Activated CD4-positive, alpha-beta T cell treated with anti-CD3 and anti-CD28 coated beads, Interleukin-2, Interleukin-6, amounts not matched to agents 100 ng/mL and 50 ng/mL, durations not matched to agents 16 hours and 8 hours (primary cell): ENCODE measurements at places on chromosomes 3 and 15.
A peak's percentile ranks its signal among the peaks of the same experiment; 100 is the strongest.

DNA sequence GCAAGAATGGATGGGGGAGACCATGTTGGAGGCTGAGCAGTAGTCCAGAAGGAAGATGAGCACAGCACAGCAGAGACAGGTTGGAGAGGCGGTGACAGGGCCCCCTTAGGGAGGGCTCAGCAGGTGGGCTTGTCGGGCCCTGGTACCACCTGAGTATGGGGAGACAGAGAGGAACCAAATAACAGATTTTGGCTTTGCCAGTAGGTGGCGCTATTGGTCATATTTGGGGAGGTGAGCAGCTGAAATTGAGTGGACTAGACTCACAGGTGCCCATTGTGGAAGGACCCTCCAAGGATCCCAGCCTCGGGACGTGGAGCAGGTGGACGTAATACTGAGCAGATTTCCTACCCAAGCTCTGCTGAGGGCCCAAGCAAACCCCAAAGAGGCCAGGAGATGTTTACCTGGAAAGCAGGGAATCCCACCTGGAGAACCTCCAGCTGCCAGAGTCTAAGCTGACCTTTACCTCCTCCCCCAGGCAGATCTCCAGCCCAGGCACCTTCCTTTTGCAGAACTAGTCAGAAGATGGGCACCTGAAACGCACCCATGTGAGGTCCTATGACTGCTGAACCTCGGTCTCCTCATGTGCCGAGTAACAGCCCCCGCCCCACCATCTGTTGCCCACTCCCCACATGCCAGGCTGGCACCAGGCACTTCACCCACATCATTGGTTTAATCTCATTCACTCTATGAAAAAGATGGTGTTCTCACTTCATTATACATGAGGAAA is 24.6 kb upstream of the CORO2B start:
- peak; percentile 80 for DNase-seq

DNA sequence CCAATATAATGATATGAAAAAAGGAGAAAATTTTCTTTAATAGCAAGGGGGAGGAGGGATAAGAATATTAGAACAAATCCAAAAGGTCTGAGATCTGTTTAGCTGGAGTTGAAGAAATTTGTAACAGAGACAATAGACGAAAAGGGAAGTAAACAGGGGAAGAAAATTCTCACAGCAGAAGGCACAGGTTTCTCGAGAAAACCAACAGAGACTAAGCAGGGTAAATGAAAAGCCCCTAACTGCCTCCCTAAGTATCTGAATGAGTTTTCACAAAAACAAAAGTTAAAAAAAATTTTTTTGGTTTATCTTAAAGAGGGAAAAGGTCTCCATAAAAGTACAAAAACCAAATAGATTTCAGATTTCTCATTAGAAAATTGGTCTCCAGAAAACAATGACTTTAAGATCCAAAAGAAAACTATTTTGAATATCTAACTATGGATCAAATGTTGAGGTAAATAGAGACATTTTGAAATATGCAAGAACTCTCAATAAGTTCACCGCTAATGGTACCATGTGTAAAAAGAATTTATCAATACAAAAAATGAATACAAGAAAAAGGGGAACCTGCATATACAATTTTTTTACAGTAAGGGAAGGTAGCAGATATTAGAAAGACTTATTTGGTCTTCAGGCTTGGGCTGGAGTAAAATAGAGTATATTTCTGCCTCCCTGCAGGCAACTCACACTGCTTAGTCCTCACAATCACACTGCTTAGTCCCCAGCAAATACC is 23.9 kb upstream of the NEK10 start:
- no peak for DNase-seq

DNA sequence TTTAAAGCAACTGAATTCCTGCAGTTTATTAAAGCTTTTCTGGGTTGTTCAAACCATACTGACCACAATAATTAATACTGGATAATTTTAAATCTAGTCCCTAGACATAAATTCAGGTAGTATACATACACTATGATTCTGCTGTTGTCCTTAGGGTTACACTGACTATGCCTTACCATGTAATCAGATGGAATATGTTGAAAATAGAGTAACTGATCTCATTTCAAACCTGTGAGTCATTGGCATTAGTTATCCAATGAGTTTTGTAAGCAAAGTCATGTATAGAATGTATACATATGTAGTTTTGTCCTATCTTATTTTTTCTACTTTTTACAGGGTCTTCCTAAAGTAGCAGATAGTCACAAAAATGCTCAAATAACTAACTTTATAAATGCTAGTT is 517.1 kb upstream of the CCDC54 start:
- DNase-seq = no peak

DNA sequence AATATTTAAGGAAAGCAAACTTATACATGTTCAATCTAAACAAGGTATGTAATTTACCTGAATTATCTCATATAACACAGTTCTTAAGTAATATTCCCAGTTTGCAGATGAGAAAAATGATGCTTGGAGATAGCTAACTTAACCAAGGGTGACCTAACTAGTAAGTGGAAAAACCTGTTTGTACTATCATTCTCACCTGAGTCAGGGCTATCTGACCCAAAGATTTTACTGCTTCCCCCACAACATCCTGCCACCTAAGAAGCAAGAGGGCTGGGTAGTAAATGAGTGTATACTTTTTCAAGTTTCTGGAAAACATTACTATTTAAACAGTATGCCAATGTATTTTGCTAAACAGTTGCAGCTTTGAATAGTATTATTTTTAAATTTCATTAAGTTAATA is 10.6 kb downstream of the TP63 start:
- peak; percentile 16 for DNase-seq

DNA sequence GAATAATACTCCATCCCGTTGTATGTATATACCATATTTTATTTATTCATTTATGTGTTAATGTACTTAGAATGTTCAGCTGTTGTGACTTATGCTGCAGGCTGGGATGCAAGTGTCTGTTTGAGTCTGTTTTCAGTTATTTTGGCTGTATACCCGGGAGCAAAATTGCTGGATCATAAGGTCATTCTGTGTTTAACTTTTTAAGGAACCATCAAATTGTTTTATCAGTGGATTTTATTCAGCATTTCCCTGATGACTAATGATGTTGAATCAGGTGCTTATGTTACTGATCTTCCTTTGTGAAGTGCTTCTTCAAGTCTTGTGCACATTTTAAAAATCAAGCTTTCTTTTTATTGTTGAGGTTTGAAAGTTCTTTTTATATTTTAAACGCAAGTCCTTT is 118.1 kb downstream of the SLC25A26 start:
- no peak for DNase-seq

GRCh38 chr3:51669241-51670052 is 1.6 kb upstream of the TEX264 start:
- DNase-seq = peak; percentile 89

DNA sequence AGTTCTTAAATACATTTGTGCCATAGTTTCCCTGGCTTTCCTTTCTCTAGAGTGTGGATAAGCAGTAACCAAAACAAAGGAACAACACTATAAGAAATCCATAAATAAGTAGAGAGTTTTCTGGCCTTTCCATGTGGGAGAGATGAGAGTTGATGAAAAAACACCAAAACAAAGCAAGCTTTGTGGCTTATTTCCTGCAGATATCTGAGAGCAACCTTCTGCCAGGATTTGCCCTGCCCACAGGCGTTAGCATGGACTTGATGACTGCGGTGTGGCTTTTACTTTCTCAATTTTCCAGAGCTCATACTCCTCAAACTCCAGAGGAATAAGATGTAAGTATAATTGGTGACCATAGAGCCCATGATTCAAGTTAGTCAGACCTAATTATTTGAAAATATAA is 194.9 kb downstream of the RAP2B start:
- no peak for DNase-seq

DNA sequence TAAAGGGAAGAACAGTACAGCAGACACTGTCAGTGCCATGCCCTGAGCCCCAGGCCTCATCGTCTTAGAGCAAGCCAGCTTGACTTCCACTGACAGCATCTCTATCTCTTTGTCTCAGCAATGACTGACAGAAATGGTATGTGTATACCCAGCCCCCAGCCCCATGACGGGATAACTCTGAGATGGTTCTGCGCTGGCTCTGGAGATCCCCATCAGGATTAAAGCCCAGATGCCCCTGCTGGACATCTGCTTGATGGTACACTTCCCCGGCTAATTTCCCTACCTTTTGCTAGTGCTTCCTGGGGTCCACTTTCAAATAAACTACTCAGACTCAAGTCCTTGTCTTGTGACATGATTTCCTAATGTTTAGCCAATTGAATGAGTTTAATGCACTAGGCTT is 7.6 kb downstream of the NMNAT3 start:
- no peak for DNase-seq
